ENCODE measurements at places on chromosomes 11 and 22.
A peak's percentile ranks its signal among the peaks of the same experiment; 100 is the strongest.

GRCh38 chr11:106403751-106404150, 326.3 kb downstream of the AASDHPPT start:
- DNase-seq: no peak

GRCh38 chr11:86692317-86692716, 19.9 kb upstream of the ME3 start:
- DNase-seq: no peak

DNA sequence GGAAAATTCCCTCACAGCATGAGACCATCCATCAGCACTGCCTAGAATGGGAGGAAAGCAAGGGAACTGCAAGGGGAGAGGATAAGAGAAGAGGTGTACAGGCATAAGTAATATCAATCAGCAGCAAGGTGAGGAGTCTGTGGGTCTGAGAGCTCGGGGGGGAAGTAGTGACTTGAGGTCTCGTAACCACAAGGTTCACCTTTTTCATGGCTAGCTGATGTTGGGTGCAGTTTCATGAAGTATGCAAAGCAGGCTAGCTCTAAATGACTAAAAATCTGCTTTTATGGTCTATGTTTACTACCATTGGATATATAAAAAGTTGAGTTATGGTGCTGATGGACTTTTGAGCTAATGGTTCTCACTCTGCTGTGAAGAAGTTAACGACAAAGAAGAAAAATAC, 35.8 kb downstream of the OR4C6 start:
- DNase-seq: no peak

GRCh38 chr11:114713756-114714155, 35.4 kb downstream of the NXPE2 start:
- DNase-seq: no peak

- no peak for DNase-seq
Observed at GRCh38 chr11:134452026-134452837, 40.2 kb upstream of the B3GAT1 start.

- DNase-seq: peak; percentile 85
Observed at GRCh38 chr22:20298803-20299745, 20.8 kb downstream of the DGCR6L start.

GRCh38 chr11:131375421-131375820, 5.0 kb downstream of the NTM start:
- DNase-seq: no peak

DNA sequence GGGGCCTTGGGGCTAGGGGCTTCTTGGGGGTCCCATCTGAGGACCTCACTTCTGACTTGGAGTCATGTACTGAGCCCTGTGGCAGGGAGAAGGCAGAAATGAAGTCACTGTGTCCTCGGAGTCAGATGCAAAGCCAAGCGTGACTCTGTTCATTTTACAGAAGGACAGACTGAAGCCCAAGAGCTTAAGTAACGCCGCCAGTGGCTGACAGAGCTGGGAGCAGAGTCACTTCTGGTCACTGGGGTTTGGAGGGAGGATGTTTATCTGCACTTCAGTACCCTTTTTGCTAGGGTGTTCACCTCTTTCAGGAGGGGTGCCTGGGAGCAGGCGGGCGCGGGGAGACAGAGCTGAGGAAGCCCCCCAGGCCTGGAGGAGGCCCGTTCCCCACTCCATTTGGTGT, 10.7 kb downstream of the CD6 start:
- no peak for DNase-seq

DNA sequence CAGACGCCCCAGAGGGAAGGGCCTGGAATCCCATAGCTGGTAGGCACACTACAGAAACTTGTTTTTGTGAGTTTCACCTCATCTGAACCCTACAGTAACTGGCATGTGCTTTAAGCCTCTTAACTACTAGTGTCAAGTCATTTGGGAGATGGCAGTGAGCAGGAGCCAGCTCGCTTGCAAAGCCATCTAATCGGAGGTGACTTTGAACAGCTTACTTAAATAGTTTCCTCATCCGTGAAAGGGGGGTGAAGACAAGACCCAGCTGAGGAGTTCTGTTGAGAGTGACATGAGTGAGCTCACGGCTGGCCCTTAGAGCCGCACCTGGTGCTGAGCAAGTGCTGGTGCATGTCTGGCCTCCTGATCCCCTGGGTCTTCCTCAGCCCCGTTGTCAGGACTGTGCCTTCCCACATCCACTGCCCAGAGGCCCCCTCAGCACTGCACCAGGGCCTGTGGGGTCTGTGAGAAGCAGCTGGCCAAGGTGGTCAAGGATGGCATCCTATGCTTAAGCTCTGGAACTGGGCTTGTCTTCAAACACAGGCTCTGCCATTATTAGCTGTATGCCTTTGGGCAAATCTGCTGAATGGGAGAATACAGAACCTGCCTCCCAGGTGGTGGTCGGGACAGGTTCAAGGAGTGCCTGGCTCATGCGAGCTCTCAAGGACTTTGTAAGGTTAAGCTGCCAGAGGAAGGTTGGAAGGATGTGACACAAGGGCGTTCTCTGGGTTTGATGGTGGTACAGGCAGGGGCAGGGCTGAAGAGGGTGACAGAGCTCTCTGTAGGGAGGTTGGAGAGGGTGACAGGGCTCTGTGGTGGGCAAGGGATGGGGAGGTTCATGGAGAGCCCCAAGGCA, 27.3 kb downstream of the INCENP start:
- DNase-seq: no peak

DNA sequence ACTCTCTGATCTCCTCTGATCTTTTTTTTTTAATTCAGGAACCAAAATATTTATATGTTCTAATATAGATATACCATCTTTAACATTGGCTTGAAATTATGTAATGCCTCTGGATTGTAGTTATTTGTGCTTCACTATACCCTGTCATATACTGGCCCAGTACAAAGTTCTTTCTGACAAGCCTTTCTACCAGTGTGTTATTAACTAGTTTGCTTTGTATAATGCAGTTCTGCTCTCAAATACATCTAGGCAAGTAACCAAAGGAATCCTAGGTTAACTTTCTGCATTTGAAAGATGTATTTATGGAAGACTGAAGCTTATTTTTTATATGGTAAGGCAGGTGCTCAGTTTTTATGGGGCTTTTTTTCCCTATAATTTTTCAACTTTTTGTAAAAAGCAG, 36.1 kb downstream of the ARHGEF12 start:
- no peak for DNase-seq

DNA sequence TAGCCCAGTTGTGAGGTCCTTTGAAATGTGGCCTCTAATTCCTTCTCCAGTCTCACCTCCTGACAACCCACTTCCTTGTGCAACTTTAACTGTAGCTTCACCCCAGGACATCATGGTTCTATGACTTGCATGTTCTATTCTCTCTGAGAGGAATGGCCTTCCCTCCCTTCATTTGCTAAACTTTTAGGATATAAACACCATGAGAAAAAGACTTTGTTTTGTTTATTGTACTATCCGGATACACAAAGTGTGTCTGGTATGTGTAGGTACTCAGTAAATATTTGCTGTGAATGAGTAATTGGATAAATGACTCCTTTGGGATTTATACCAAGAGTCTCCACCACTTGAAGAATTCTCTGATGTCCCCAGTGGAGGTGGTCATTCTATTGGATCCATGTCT, 547.6 kb downstream of the INSC start:
- DNase-seq: no peak

- no peak for DNase-seq
Observed at GRCh38 chr11:46686886-46687795, 13.3 kb downstream of the ARHGAP1 start.

- DNase-seq: no peak
Observed at GRCh38 chr11:44136176-44136945, 40.9 kb downstream of the EXT2 start.

GRCh38 chr11:22037505-22037904, 155.4 kb upstream of the ANO5 start:
- DNase-seq: no peak

GRCh38 chr11:123282597-123282996, 87.5 kb upstream of the CLMP start:
- DNase-seq: no peak

DNA sequence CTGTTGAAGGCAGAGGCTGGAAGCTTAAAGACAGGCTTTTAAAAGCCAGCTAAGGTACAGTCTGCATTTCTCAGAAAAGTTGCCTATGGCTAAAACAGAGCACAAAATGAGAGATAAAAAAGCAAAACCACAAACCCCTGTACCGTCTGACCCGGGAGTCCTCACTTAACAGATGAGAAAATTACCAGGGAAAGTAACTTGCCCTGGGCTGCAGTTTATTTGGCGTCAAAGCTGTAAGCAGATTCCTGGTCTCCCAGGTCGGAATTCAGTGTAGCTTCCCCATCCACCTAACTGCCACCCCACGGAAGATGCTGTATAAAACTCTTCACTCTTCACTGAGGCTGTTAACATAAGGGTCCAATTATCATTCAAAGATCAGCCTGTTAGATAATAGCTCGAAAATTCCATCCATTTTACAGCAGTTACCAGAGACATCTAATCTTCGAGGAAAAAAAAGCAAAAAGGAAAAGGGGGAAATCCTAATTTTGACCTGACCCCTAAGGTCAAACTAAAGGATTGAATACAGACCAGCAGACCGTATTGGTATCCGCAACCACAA, 1.5 kb downstream of the TCF20 start:
- no peak for DNase-seq

- no peak for DNase-seq
Observed at GRCh38 chr22:17941471-17942406, 82.6 kb downstream of the MICAL3 start.

DNA sequence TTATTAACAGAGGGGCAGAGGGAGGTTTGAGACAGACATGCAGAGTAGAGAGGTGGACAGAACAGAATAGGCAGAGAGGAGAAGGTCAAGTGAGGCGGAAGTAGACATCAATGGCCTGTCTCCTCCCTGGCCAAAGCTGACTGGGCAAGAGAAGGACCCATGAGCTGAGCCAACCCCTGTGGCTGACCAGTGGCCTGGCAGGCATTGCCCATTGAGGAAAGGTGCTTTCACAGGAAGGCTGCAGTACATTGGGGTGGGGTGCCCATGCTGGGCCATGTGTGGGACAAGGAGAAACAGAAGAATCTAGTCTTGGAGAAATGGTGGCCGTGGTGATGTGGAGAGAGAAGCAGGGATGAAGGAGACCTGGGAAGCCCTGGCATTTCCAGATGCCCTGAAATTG, 76.0 kb downstream of the MYEOV start:
- DNase-seq: no peak

DNA sequence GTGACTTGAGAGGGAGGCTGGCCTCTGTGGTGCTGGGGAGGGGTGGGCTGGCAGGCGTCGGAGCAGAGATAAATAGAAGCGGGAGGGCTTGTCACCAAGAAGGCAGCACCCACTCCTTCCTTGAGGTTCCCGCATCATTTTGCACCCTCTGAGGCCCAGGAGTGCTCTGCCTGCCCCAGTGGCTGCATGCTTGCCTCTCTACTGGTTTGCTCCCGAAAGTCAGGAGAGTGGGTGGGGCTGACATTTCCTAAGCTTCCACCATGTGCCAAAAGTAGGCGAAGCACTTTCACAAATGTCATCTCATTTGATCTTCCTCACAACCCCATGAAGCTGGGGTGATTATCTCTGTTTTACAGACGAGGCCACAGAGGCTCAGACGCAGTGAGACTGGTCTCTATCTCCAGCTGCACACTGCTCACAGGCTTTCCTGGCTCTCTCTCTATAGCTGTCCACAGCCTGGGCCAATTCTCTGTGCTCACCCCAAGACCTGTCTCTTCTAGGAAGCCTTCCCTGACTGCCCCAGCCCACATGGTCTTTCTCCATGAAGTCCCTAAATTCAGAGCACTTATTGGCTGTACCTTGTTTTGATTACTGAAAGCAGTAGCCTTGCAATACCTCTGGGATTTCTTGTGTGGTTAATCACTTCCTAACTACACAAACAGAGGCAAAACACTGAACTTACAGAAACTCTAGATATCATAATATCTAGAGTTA, 2.6 kb upstream of the UCP3 start:
- no peak for DNase-seq

GRCh38 chr11:102685754-102686153, 19.8 kb downstream of the MMP27 start:
- no peak for DNase-seq

DNA sequence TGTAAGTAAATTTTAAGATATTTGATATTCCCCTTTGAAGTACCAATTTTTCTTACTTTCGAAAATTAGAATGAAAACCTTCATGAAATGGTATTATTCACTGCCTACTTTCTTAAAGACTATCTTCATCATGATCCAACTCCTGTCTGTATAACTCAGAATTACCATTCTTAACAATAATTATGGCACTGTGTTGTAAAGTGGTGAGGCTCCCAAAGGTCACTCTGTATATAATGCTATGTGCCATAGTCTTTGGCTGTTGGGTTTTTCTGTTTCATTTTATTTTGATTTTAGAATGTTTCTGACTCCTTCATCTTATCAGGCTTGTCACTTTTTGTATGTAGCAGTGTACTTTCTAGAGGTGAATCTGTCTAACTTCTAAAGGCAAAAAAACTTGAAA, 52.4 kb downstream of the MAML2 start:
- no peak for DNase-seq

GRCh38 chr22:45891021-45891421, 85.9 kb downstream of the WNT7B start:
- no peak for DNase-seq

- no peak for DNase-seq
Observed at GRCh38 chr11:56543157-56543556, at the start of gene OR5M11. Gene OR5M11 (minus strand): TSS chr11:56543257. CDS start chr11:56543257, 0 bp downstream.

GRCh38 chr22:38737302-38738060, 18.3 kb downstream of the SUN2 start:
- no peak for DNase-seq

DNA sequence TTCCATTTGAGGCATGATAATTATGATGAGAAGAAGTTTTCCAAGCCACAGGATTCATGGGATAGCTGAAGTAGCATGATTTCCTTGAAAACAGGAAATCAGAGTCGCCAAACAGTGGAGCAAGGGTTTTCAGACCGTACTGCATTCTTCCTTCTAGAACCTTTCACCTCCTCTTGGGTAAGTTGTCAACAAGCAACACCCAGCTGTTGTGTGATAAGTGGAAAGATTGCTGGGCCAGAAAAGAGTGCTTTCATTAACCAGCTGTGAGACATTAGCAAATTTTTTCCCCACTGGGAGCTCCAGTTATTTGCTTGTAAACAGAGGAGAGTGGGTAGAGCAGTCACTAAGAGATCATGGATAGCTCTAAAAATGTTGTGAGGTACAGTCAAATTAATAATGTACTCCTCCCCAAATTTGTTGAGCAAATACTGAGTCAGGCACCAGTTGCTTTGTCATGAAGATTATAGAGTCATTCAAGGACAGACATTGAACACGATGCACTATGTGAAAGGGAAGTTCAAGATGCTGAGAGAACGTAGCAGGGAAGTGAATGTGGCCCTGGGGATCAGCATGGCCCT, 11.7 kb upstream of the MPEG1 start:
- no peak for DNase-seq

GRCh38 chr11:94544646-94545263, 1.0 kb downstream of the FUT4 start:
- no peak for DNase-seq

- DNase-seq: no peak
Observed at GRCh38 chr11:82794490-82794889, 60.8 kb upstream of the FAM181B start.

DNA sequence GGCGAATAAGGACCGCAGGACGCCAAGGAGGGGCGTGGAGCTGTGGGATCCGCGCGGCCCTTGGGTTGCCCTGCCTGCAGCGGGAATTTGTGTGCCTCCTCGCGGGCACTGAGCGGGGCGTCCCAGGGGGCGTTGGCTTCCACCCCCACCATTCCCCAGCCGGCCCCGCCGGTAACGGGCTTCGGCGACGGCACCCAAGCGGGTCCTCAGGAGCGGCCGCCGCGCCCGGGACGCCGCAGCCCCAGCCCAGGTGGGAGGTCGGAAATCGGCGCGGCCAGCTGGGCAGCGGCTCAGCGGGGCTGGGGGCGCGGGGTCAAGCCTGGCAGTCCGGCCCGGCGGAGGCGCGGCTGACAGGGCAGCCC, 320 bp downstream of the CLTCL1 start:
- DNase-seq: peak; percentile 7

Measured in stimulated activated CD4-positive, alpha-beta T cell treated with anti-CD3 and anti-CD28 coated beads, TNF-alpha, amount 100 ng/mL, for 1 hour (primary cell).